ENCODE measurements at places on chromosomes 12 and 14. TPM values are rescaled to one million over a fixed set of nuclear protein-coding genes. Genes with fewer than 3 reads are reported as not detected.

CACNA1C gene
- polyA plus RNA-seq, result 3.6 TPM

- no peak for DNase-seq
These were observed 133.7 kb downstream of the BRMS1L start for GRCh38 chr14:35959835-35960234.

DNA sequence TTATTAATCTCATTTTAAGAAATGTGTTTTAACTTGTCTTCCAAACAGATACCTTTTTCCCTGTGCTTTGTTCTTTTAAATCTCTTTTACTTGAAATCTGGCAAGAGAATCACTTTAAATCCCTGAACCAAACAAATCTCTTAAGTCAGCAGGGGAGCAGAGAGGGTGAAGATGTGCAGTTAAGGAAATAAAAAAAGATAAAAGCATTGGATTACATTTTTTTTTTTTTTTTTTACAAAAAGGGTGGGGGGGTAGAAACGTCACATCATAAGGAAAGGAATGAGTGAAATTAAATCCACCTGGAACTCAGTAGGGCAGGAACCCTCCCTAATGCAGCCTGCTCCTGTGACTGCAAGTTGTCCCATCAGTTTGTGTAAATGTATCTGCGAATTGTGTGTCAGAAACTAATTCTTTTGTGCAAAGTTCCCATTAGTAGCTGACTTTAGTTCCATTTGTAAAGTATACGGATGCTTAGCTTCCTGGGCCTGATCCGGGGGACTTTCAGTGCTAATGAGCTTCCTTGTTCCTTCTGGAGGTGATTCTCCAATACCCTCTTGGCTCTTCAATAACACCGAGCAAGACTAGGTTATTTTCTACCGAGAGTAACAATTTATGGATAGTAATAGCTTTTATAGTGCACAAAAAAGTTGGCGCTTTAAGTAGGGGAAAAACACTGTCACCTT is 1.5 kb downstream of the TTC6 start:
- DNase-seq, result no peak

- no peak for DNase-seq
These were observed 24.4 kb downstream of the DHRS2 start for GRCh38 chr14:23660290-23661226.

DNA sequence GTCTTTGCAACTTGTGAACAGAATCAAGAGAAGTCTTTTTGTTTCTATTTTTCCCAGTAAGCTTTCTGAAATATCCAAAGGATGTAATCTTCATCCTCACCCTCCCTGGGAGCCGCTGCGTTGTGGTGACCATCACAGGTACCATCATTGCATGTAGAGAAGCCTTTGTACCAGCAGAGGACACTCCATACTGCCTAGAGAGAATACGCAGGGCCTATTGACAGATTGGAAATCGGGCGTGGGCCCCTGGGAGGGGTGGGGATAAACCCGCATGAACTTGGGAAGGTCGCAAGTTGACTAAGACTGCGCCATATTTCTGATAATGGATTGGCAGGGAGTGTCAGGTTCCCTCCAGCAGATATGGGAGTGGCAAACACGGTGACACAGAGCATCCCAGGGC is 12.7 kb downstream of the KRT1 start:
- no peak for DNase-seq

Measured in muscle of back (tissue), 13 donors.